ENCODE measurements at places on chromosomes 7 and 10. TPM values are rescaled to one million over a fixed set of nuclear protein-coding genes. Genes with fewer than 3 reads are reported as not detected.

The PFKFB3 gene
- total RNA-seq = 37.0 TPM

The CALML3 gene
- total RNA-seq = 7.7 TPM

The ACSM6 gene
- not detected for total RNA-seq

The BMPR1A gene
- 19.2 TPM for total RNA-seq

The THNSL1 gene
- total RNA-seq = 2.8 TPM

The CUTC gene
- 18.9 TPM for total RNA-seq

The SLC26A5 gene
- total RNA-seq = not detected

The APBB1IP gene
- total RNA-seq = not detected

The GPR15LG gene
- 44.5 TPM for total RNA-seq

The PDE1C gene
- total RNA-seq = not detected

The SLC39A12 gene
- total RNA-seq = not detected

The TSPAN15 gene
- total RNA-seq = 18.0 TPM

The CPN1 gene
- total RNA-seq = not detected

The TLX1 gene
- total RNA-seq = 2.2 TPM

The EIF5AL1 gene
- total RNA-seq = 0.23 TPM

The LRRC18 gene
- total RNA-seq = not detected

The HOXA13 gene
- not detected for total RNA-seq
